Activated naive CD4-positive, alpha-beta T cell treated with anti-CD3 and anti-CD28 coated beads for 36 hours (primary cell): ENCODE measurements at places on chromosomes 4 and X. TPM values are rescaled to one million over a fixed set of nuclear protein-coding genes. Genes with fewer than 3 reads are reported as not detected.

DNA sequence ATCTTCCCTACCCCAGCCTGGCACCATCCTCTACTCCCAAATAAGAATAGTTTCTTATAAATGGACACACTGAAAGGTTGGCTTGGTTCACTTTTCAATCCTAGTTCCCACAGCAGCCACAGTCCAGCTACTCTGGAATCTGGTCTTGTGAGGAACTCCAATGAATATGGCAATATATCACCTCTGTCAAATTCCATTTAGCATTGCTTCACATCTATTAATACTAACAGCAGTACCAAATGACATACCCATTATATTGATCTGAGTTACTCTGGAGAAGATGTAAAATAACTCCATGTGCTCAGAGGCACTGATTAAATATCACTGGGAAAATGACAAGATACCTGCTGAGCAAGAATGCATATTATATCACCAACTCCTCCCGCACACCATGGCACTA is 8.6 kb downstream of the OPHN1 start:
- H3K36me3 ChIP-seq, result no peaks in the 10 kb centered on the region
- no peak for DNase-seq
- H3K4me3 ChIP-seq, result no peak overlapping the region
- peaks cover 9% of the 10 kb centered on the region for H3K27me3 ChIP-seq
- no peak overlapping the region for H3K27ac ChIP-seq

GRCh38 chr4:140049849-140050637 is 103.9 kb downstream of the MAML3 start:
- peak overlapping the region; percentile 78 for H3K4me3 ChIP-seq
- H3K36me3 ChIP-seq, result no peaks in the 10 kb centered on the region
- H3K27me3 ChIP-seq, result peaks cover 2% of the 10 kb centered on the region
- H3K4me1 ChIP-seq, result peaks cover 35% of the 10 kb centered on the region
- DNase-seq, result peak; percentile 39

DNA sequence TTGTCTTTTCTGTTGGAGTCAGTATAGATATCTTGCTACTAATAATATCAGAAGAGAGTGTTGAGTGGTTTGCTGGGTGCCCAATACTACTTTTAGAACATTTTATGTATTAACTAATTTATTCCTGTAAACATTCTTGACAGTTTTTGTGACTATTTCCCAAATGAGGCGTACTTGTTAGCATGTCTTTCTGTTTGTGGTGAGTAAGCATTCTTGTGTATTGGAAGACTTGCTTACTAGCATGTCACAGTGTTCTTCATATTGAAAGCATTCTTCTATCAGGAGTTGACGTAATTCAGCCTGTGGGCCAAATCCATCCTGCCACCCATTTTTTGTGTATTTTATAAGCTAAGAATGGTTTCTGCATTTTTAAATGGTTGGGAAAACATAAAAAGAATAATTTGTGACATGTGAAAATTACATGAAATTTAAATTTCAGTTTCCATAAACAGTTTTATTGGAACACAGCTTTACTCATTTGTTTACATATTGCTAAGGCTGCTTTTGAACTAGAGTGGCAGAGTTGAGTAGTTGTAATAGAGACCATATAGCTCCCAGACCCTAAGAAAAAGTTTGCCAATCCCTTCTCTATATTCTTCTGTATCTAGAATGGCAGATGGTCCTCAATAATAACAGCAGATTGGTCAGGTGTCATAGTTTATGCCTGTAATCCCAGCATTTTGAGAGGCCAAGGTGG is 20.4 kb downstream of the REPS2 start:
- no peak overlapping the region for H3K27ac ChIP-seq
- no peaks in the 10 kb centered on the region for H3K36me3 ChIP-seq
- no peak overlapping the region for H3K4me3 ChIP-seq
- peaks cover 2% of the 10 kb centered on the region for H3K27me3 ChIP-seq

DNA sequence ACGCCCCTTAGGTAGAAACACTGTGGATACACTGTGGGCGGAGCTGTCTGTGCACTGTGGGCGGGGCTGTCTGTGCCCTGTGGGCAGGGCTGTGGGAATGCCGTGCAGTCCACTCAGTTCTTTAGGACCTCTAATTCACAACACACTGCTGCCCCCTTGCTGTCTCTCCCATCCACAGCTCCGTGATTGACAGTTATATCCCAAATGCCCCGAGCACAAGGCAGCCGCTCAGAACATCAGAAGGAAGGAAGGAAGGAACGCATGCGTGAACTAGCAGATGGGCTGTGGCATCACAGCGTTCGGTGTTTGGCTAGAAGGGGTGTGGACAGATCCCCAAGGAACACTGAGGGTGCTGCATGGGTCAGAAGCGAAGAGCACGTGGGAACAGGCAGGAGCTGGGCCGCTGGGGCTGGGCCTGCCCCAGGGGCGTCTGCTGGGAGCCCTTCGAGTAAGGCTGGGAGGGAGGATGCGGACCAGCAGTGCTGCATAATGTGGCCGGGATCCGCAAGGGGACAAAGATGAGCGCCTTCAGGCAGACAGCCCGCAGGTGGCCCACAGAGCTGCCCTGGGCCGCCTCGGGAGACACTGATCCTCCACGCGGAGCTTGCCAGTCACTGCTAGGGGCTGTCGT is 29.8 kb downstream of the ACOX3 start:
- H3K27me3 ChIP-seq, result no peaks in the 10 kb centered on the region
- H3K4me3 ChIP-seq, result no peak overlapping the region
- peaks cover 2% of the 10 kb centered on the region for H3K36me3 ChIP-seq
- peak overlapping the region; percentile 28 for H3K27ac ChIP-seq
- DNase-seq, result no peak

- peaks cover 52% of the 10 kb centered on the region for H3K4me1 ChIP-seq
- peak overlapping the region; percentile 88 for H3K4me3 ChIP-seq
- H3K36me3 ChIP-seq, result no peaks in the 10 kb centered on the region
- peak; percentile 87 for DNase-seq
- no peaks in the 10 kb centered on the region for H3K27me3 ChIP-seq
Measured at GRCh38 chrX:107678957-107679740, 50.8 kb downstream of the PRPS1 start.

DNA sequence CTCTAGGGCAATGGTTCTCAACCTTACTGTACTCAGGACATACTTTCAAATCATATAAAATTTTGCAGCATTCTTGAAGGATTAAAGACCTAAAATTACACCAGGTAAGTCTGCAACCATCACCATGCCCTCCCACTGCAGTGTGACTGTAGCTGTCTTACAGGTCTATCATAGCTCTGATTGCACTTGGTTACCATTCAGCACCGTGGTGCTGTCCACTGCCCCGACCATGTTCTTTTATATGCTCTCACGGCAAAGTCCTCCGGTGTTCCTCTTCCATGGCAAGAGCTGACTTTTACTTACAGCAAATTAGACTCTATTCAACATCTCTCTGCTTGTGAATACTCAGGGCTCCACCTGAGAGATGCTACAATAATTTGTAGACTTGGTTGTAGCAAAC is 11.5 kb downstream of the CRMP1 start:
- H3K27me3 ChIP-seq, result peaks cover 21% of the 10 kb centered on the region
- H3K4me3 ChIP-seq, result no peak overlapping the region
- H3K36me3 ChIP-seq, result no peaks in the 10 kb centered on the region
- no peaks in the 10 kb centered on the region for H3K4me1 ChIP-seq

- H3K36me3 ChIP-seq, result no peaks in the 10 kb centered on the region
- H3K27me3 ChIP-seq, result no peaks in the 10 kb centered on the region
- no peak overlapping the region for H3K4me3 ChIP-seq
- no peak for DNase-seq
Measured at GRCh38 chr4:127238956-127239475, 393.7 kb upstream of the INTU start.

- no peak overlapping the region for H3K4me3 ChIP-seq
- H3K27me3 ChIP-seq, result no peaks in the 10 kb centered on the region
- peaks cover 4% of the 10 kb centered on the region for H3K4me1 ChIP-seq
Measured at GRCh38 chr4:763191-763810, 57.7 kb downstream of the PCGF3 start.

GRCh38 chrX:140765043-140765784 is 55.7 kb downstream of the LINC00632 start:
- peak overlapping the region; percentile 29 for H3K4me3 ChIP-seq
- no peaks in the 10 kb centered on the region for H3K36me3 ChIP-seq
- peaks cover 8% of the 10 kb centered on the region for H3K4me1 ChIP-seq
- DNase-seq, result no peak
- peaks cover 16% of the 10 kb centered on the region for H3K27me3 ChIP-seq
- no peak overlapping the region for H3K27ac ChIP-seq

GRCh38 chr4:13159041-13159620 is 325.0 kb downstream of the RAB28 start:
- no peaks in the 10 kb centered on the region for H3K27me3 ChIP-seq
- DNase-seq, result no peak
- H3K36me3 ChIP-seq, result peaks cover 4% of the 10 kb centered on the region
- H3K27ac ChIP-seq, result no peak overlapping the region
- H3K4me3 ChIP-seq, result no peak overlapping the region

GRCh38 chrX:70995338-70995737 is 64.4 kb upstream of the SLC7A3 start:
- H3K36me3 ChIP-seq, result no peaks in the 10 kb centered on the region
- H3K4me3 ChIP-seq, result no peak overlapping the region
- no peak overlapping the region for H3K27ac ChIP-seq
- H3K27me3 ChIP-seq, result no peaks in the 10 kb centered on the region
- peaks cover 15% of the 10 kb centered on the region for H3K4me1 ChIP-seq

- H3K27me3 ChIP-seq, result no peaks in the 10 kb centered on the region
- DNase-seq, result peak; percentile 34
- no peak overlapping the region for H3K4me3 ChIP-seq
- no peak overlapping the region for H3K27ac ChIP-seq
Measured at GRCh38 chr4:25993395-25994185, 79.6 kb downstream of the SMIM20 start.

DNA sequence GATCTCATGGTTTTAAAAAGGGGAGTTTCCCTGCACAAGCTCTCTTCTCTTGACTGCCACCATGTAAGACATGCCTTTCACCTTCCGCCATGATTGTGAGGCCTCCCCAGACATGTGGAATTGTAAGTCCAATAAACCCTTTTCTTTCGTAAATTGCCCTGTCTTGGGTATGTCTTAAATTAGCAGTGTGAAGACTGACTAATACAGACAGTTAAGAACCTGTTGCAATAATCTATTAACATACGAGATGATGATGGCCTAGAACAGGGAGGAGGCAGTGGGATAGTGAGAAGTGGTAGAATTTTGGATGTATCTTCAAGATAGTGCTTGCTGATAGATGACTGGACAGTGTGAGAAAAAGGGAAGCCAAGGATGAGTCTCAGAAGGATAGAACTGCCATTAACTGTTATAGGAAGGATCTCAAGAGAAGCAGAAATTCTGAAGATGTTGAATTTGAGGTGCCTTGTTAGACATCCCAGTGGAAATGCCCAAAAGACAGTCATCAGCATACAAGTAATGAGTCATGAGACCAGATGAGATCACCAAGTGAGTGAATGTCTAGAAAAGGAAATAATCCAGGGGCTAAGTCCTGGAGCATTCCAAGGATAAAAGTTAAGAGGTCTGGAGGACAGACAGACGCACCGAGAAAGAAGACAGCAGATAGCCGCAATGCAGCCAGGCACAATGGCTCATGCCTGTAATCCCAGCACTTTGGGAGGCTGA is 38.8 kb upstream of the UGDH start:
- peaks cover 6% of the 10 kb centered on the region for H3K36me3 ChIP-seq
- H3K27ac ChIP-seq, result no peak overlapping the region
- DNase-seq, result no peak
- H3K27me3 ChIP-seq, result no peaks in the 10 kb centered on the region

- H3K4me3 ChIP-seq, result no peak overlapping the region
- H3K27ac ChIP-seq, result no peak overlapping the region
- no peak for DNase-seq
Measured at GRCh38 chrX:144494074-144494473, 610.2 kb downstream of the UBE2NL start.

DNA sequence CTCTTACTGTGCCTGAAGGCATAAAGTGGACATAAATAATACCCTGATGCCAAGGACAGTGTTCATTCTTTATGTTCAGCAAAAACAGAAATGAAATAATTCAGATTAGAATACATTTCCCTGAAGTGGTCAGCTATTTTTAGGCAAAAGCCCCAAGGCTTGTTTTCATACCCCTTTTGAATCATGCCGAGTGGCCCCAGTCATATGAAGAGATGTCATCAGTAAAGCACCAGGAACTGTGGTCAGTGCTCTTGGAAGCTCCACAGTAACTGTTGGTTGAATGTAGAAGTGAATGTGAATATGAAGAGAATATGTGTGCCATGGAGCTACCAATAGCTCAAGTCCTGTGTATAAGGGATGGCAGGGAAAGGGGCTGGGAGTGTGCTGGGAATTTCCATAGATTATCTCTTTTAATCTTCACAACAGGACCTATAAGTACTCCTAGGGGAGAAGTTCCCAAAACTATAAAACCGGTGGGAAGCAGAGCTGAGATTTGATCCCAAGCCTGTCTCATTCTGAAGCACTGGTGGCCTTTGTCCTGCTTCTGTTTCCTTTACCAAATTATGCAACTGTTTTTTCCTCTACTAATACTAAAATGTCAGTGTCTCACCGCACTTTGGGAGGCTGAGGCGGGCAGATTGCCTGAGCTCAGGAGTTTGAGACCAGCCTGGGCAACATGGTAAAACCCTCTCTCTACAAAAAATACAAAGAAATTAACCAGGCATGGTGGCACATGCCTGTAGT is 52.6 kb downstream of the FNIP2 start:
- peak; percentile 35 for DNase-seq
- H3K36me3 ChIP-seq, result peaks cover 2% of the 10 kb centered on the region
- H3K27me3 ChIP-seq, result no peaks in the 10 kb centered on the region
- H3K4me3 ChIP-seq, result no peak overlapping the region

DNA sequence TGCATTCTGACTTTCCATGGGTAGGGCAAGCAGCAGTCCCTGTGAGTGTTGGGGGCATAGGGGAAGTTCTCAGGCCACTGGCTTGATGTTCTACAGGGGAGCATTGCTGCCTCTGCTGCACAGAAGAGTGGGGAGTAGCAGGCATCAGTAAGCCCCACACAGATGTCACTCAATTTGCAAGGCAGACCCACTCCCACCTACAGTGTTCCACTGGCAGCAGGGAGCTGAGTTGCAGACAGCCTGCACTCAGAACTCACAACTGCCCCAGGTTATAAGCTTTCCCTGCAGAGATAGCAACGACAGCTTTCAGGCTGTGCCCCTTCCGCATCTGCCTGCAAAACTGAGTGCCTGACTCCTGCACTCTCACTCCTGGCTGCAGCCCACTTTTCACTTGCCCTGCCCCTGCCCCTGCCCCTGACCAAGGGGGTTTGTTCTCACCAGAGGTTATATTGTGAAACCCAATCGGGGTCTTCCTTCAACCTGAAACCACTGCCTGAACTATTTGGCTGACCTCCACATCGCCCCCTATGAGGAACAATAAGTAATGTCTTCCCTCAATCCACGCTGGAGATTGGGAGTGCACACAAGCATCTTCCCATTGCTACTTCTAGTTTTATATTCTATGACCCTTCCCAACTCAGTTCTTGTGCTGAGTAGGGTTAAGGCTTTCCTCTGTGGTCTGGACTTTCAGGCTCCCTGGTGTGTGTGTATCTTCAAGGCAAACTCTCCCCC is 227.4 kb upstream of the CXorf51B start:
- no peaks in the 10 kb centered on the region for H3K4me1 ChIP-seq
- no peak overlapping the region for H3K4me3 ChIP-seq
- no peaks in the 10 kb centered on the region for H3K36me3 ChIP-seq
- DNase-seq, result no peak

GRCh38 chr4:68385267-68385666 is 35.4 kb upstream of the YTHDC1 start:
- H3K27ac ChIP-seq, result no peak overlapping the region
- H3K4me1 ChIP-seq, result no peaks in the 10 kb centered on the region
- no peak for DNase-seq
- peaks cover 2% of the 10 kb centered on the region for H3K27me3 ChIP-seq
- H3K36me3 ChIP-seq, result no peaks in the 10 kb centered on the region
- H3K4me3 ChIP-seq, result no peak overlapping the region

The SPANXN4 gene
- total RNA-seq, result not detected

The SCRG1 gene
- not detected for total RNA-seq

The GAGE2A gene
- not detected for total RNA-seq

The SPACA5 gene
- total RNA-seq, result not detected

The KLKB1 gene
- not detected for total RNA-seq

The LUZP4 gene
- not detected for total RNA-seq

The MAGEB2 gene
- total RNA-seq, result not detected

The TCEAL2 gene
- 0.81 TPM for total RNA-seq
